ENCODE measurements at places on chromosomes 4 and X.

- no peak for DNase-seq
Observed at GRCh38 chrX:64186974-64187761, 18.3 kb downstream of the AMER1 start.

- no peak for DNase-seq
Observed at GRCh38 chrX:40539214-40540142, 41.3 kb upstream of the ATP6AP2 start.

DNA sequence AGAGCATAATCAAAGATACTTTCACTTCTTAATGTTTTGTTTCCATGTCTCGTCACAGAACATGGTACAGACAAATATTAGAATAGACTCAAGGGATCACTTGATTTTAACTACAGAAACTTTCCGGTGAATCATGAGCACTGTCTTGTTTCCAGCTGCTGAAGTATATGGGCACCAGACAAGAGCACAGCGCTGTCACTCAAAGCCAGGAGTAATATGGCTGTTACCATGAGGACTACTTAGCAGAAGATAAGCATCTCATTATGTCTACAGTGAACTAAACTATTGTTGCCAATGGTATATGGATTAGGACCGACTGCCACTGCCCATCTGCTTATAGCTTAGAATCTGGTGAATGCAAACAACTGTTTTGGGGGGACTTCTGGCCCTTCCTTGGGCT lies 34.3 kb downstream of the MECP2 start:
- no peak for DNase-seq

GRCh38 chr4:23153076-23153475 lies 460.3 kb downstream of the GBA3 start:
- no peak for DNase-seq

DNA sequence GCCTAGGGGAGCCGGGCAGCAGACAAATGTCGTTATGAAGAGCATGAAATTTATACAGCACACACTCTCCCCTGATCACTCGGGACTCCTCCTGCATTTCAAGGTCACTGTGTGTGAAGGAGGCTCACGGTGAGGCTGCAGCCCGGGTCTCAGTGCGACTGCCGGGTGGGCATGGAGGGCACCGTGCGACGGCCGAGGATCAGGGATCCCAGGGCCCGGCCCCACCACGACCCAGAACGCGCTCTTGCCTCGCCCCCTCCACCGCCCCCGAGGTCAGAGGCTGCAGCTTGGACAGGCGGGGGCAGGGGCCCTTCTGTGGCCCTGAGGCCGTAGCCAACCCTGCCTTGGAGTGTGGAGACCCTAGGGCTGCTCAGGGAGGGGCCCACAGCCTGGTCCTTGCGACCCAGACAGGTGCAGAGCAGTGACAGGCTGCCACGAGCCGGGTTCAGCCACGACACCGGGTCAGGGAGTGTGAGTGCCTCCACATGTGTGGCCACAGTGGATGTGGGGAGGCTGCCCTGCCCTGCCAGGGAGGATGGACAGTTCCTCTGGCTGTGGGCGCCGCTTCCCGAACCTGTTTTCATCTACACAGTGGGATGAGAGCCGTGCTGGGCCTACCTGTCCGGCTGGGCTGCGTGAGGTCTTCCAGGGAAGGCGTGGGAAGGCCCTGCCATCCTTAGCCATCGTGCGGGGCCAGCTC lies 89.3 kb upstream of the NKX1-1 start:
- no peak for DNase-seq

- no peak for DNase-seq
Observed at GRCh38 chr4:13766761-13767540, 139.4 kb upstream of the BOD1L1 start.

DNA sequence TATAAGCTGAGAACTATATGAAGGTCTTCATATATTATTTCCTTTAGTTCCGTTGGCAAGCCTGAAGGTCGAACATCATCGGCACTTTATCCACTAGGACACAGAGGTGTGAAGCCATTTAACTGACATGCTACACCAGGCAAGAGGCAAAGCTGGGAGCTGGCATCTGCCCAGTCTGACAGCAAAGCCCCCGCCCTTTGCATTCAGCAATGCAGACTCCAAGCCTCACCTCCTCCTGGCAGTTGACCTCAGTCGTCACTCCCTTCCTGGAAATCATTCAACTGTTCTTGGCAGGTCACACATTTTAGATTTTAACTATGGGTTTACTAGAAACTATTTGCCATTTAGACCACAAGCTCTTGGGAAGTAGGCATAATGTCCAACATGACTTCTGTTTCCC lies 135.8 kb upstream of the FRG1 start:
- no peak for DNase-seq
